ENCODE measurements at places on chromosomes 3 and 15. TPM values are rescaled to one million over a fixed set of nuclear protein-coding genes. Genes with fewer than 3 reads are reported as not detected.
A peak's percentile ranks its signal among the peaks of the same experiment; 100 is the strongest.

GRCh38 chr3:186953011-186953487 lies 22.7 kb downstream of the ST6GAL1 start:
- peak; percentile 44 for DNase-seq

Gene RPUSD2
- 10.5 TPM for total RNA-seq

DNA sequence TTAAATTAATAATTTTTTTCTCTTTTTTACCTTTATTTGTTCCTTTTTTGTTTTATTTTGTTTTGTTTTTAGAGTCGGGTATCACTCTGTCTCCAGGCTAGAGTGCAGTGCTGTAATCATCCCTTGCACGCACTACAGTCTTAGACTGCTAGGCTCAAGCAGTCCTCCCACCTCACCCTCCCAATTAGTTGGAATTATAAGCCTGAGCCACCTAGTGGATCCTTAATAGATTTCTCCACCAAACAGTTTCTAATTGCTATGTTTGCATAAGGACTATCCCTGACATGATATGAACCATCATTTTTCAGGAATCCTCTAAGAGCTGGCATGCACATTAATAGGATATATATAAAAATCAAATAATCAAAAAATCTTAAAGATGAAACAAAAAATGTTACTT lies 993.2 kb downstream of the OTOL1 start:
- peak; percentile 50 for DNase-seq

DNA sequence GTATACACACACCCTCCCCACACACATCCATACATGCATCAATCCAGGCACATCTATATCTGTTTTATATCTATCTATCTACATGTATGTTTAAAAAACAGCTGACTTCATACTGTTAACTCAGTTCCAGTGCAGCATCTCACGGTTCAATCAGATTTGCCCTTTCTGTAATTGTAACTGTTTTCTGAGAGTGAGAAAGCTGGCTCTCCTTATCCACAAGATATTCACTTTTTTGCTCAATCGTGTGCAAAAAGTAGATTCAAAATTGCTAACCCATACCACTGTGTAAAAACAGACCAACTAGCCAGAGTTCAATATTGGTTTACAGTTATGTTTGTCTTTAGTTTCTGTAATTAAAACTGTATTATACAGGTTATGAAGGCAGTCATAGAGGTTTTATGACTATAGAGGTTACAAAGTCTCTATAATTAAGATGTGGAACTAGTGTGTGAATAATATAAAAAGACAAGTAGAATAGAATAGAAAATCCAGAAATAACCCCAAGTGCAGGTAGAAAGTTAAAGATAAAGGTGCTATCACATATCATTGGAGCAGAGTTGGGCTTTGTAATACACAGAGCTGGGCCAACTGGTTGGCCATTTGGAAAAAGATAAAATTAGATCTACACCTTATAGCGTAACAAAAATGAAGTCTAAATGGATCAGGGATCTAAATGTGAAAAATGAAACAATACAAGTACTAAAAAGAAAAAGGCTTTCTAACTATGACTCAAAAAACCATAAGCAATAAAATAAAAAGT lies 20.1 kb upstream of the MCF2L2 start:
- no peak for DNase-seq

GRCh38 chr15:81264072-81264857 lies 59.7 kb downstream of the STARD5 start:
- DNase-seq: peak; percentile 42

- DNase-seq: no peak
These were observed 297.5 kb downstream of the UACA start for GRCh38 chr15:70465812-70466211.

DNA sequence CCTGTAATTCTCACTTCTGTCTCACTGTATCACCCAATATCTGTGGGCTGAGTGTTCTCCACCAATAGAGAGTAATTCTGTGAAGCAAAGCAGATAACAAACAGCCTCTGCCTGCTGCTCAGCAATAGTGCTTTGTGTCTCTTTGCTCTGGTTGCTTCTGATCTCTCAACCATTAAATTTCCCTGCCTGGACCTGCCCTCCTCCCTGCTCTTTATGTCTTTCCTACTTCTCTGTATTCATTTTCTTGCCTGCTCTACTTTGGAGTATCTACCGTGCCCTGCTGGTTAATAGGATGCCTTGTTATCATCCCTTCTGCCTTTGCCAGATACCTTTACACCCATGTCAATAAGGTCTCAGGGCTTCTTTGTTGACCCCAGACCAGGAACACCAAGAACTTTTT lies 102.9 kb upstream of the CGNL1 start:
- DNase-seq: no peak

GRCh38 chr3:49629866-49630265 lies 44.3 kb upstream of the APEH start:
- DNase-seq: no peak

DNA sequence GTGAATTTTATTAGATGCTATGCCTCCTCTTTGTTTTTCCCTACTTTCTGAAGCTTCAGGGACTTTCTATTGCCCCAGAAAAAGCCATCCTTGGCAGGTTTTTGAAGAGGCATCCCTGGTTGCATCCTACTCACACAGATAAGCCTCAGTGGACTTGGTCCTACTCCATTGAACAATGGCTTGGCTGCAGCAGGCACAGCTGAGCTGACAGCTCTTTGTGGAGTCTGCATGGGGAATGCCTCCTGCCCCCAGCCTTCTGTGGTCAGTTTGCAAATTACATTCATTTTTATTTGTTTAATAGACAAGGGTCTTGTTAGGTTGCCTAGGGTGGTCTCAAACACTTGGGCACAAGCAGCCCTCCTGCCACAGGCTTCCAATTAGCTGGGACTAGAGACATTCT lies 69.7 kb downstream of the NPAP1 start:
- no peak for DNase-seq

GRCh38 chr3:55551644-55552043 lies 64.5 kb upstream of the WNT5A start:
- no peak for DNase-seq

Gene GPD1L
- total RNA-seq: 3.9 TPM

- no peak for DNase-seq
These were observed 6.6 kb upstream of the CCR8 start for GRCh38 chr3:39322936-39323335.

DNA sequence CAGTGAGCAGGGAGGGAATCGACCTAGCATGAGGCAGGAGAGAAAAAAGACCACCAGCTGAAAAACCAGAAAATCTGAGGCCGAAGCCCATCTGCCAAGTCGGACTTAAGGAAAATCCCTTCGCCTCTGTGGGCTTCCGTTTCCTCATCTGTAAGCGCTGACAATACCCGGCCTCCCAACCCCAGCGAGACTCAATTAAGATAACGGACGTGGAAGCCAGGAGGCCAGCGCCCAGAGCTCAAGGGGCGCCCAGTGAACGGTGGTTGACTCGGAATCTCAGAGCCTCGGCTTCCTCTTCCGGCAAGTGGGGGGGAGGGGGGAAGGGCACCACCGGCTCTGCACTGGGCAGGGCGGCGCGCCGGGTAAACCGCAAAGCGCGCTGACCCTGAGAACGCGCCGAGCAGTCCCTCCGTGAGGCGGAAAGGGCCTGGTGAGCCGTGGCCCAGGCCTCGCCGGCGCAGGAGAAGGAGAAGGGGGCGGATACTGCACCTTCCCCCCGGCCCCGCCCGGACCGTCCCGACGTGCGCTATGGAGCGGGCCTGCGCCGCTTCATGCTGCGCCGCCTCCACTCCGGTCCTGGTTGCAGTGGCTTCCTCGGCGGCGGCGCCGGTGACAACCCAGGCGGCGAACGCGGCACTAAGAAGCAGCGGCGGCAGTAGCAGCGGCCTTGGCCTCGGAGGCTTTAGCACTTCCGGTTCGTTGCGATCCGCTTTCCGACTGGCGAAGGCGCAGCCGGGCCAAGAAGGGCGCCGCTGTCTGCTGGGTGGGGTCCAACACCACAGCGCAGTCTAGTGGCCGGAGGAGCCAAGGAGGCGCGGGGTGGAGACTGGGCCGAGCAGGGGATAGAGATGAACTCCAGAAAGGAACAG lies at the start of gene DPP8:
DPP8 (minus strand) TSS at position 693 of the 869 bp plus-strand sequence. CDS start 5,136 bp downstream, outside the sequence.
- peak; percentile 97 for DNase-seq

Gene LMAN1L
- total RNA-seq: not detected

DNA sequence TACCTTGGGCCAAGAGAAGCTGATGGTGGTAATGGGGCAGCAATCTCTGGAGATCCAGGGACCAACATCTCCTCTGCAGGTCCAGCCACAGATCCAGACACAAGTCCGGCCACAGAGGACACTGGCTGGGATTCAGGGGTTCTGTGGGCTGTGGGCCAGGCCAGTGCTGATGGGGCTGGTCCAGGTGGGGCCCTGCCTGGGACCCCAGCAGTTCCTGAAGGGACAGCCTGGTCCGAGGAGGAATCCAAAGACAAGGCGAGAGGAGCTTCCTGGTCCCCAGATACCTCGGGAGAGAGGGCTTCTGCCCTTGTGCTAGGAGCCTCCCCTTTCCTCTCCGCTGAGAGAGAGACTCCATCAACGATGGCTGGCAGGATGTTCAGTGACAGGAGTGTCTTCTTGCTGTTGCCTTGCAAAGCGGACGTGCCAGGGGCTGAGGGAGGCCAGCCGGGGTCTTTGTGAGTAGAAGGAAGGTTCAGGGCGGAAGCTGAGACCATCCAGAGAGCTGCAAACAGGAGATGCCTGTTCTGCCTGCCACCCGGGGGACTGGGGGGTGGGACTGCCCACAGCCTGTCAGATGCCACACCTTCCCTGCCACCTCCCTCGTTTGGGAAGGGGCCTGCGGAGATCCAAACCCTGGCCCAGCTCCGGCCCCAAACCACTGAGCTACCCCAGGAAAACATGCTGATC lies 24.5 kb upstream of the GOLGA6C start:
- DNase-seq: no peak

GRCh38 chr3:3739330-3740060 lies 59.7 kb upstream of the LRRN1 start:
- no peak for DNase-seq

Gene PLA1A
- total RNA-seq: not detected

- DNase-seq: peak; percentile 100
These were observed 151.2 kb upstream of the CDIN1 start for GRCh38 chr15:36428102-36428845.

- no peak for DNase-seq
These were observed 268.7 kb upstream of the ARRDC4 start for GRCh38 chr15:97691799-97692198.

GRCh38 chr3:67551361-67552016 lies 102.9 kb downstream of the SUCLG2 start:
- no peak for DNase-seq

Gene STARD9
- total RNA-seq: 2.1 TPM

Gene FAM81A
- 0.32 TPM for total RNA-seq

DNA sequence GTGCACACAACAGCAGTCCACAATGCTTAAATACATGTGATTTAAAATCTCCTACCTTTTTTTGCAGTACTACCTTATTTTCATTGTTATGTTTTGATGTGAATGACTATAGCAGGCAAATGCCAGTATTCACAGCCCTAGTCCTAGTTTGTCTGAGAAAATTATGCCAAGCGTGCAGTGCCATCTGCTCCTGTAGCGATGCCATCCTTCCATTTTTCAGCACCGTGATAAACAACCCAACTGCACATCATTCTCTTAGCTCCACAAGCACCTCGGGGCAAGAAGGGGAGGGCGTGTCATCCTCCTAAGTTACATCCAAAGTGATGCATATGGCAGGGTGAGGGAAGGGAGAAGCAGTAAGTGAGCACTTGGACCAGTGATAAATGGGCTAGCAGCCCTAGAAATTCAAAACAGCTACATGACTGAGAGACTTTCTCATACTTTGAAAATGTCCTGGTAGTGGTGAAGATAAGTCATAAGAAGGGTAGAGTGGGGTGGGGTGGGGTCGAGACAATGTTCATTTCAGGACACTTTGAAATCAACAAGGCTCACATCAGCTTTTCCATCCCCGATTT lies 198.8 kb downstream of the LSAMP start:
- DNase-seq: no peak

- DNase-seq: peak; percentile 57
These were observed 26.3 kb downstream of the LINGO1 start for GRCh38 chr15:77606142-77607034.

GRCh38 chr3:9142362-9142761 lies 107.1 kb downstream of the SRGAP3 start:
- DNase-seq: no peak

GRCh38 chr3:86949850-86950249 lies 41.1 kb downstream of the VGLL3 start:
- peak; percentile 36 for DNase-seq

DNA sequence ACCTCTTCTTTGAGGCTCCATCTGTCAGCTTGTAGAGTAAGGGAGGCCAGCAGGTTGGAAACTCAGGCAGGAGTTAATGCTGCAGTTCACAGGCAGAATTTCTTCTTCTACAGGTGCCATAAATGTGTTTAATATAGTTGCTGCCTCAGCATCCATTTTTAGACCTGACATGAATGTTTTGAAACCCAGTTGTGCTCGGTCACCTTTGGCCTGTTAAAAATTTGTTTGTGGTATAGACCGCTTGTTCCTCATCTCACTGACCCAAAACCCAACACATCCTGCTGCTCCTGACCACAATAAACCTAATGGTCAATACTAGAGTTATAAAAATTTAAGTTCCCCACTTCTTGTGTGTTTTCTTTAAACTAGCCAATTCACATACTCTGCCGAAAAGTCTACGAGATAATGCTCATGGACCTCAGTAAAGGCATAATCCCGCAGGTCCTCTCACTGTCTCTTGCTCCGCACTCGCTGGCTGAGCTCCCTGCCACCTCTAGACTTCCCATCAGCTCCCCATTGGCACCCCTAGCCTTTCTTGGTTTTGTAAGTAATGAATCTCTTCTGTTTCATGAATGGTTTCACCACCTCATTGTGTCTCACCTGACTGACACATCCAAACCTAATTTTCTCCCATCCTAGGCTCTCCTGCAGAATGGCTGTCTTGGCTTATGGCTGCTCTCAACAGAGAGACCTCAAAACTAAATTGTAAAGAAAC lies 138.5 kb upstream of the STRIT1 start:
- no peak for DNase-seq

- DNase-seq: no peak
These were observed 104.5 kb downstream of the RARB start for GRCh38 chr3:25532431-25533162.

- DNase-seq: no peak
These were observed 199.6 kb downstream of the EFHB start for GRCh38 chr3:19734453-19734852.

Gene IMPDH2
- total RNA-seq: 210 TPM

DNA sequence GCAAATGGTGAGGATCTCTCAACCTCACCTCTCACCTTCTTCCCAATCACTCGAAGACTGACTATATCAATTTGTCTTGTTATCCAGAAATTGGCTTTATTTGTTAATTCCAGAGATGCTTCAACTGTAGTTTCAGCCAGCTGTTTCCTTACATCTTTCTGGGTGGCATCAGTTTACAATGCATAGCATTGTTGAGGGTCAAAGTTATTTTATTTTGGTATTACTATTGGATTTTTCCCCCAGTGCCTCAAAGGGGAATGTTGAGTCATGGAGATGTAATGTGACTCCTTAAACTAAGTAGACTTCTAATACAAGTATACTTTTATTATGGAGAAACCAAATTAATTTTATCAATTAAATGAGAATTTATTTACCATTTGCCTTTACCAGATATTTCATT lies 351.6 kb downstream of the TIGIT start:
- peak; percentile 35 for DNase-seq

Gene FBXO40
- not detected for total RNA-seq

GRCh38 chr3:64195789-64196188 lies 29.5 kb downstream of the PRICKLE2 start:
- no peak for DNase-seq

Gene LRRC31
- not detected for total RNA-seq

GRCh38 chr15:51359981-51360380 lies 18.5 kb downstream of the GLDN start:
- no peak for DNase-seq

Gene SLCO2A1
- 0.22 TPM for total RNA-seq

GRCh38 chr3:155690921-155691320 lies 54.0 kb downstream of the PLCH1 start:
- DNase-seq: peak; percentile 10

Gene ATP13A4
- total RNA-seq: not detected

Data from GM23248 (cell line).